Hippocampal formation (tissue), 2 donors: ENCODE measurements at places on chromosomes 16 and 17.

DNA sequence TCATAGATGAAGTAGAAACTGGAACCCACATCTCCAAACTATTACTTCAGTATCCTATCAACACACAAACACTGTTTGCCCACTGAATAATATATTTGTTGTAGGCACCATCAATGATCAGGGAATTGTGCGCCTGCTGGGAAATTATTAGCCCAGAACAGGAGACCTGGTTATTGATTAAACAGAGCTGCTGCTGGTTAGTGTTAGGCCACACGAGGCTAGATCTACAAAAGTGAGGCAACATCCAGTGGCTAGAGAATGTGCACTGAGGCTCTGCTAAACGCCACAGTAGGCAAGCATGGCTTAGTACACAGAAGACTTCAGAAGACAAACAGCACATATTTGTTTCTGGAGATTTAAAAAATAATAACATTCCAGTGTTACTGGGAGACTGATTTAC, 11.0 kb downstream of the ABHD15 start:
- DNase-seq = no peak

DNA sequence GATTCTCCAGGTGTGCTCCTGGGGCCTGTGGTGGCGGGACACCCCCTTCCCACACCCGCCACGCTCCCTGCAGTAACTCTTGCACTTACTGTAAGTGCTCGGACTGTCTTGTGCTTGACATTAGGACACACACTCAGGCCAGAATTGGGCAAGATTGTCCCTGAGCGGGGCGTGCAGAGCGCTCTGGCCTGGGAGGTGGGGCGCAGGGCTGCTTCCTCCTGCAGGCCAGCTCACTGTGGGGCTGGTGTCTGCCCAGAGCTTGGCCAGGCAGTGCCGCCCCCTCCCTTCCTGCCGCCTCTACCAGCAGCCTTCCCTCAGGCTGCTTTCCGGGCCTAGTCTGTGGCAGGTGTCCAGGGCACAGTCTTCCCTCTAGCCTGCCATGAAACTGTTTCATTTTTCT, 6.1 kb upstream of the ATP6V0C start:
- DNase-seq = peak; percentile 23

DNA sequence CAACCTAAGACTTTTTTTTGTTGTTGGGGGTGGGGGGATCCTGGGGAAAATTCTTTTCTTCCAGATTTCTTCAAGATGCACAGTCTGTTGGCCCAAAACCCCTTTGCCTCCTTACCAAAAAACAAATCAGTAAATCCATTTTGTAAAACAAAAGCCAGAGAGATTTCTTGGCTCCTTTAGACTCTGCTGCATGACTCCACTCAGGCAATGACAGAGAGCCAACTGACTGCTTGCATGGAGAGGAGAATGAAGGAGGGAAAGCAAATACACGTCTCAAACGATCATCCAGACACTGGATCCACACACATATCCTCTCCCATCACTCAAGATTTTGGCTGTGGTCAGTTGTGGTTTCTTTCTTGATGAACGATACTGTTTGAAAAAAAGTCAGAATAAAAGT, 13.8 kb downstream of the COPRS start:
- no peak for DNase-seq

DNA sequence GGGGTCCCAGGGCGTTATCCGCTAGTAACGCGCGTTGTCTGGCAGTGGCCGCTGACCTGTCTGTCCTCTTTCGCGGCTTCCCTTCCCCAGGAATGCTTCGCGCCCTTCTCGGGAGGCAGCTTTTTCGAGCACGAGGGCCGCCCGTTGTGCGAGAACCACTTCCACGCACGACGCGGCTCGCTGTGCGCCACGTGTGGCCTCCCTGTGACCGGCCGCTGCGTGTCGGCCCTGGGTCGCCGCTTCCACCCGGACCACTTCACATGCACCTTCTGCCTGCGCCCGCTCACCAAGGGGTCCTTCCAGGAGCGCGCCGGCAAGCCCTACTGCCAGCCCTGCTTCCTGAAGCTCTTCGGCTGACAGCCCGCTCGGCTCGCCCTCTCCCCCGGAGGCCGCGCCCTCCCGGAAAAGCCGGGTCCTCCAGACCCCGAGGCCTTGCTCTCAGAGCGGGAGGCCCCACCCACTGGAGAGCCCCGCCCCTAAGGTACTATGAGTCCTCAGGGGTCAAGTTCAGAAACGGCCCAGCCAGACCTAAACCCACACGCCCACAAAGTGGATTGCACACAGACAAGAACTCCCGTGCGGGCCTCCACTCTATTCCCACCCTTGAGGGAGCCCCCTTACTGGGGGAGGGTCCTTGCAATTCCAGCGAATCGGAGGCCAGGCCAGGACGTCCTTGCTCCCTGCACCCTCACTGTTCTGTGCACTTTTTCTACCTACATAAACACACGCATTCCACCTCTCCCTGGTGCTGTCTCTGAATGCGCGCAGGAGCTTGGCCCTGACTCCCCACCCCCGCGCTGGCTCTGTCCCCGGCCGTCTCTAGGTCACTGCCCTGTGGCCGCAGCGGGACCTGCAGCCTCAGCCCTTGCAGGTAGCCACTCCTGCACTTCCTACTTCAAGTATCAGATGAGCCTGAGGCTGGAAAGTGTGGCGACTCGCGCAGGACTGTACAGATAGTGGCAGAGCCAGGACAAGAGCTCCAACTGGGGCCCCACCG, 5.4 kb upstream of the SLC5A2 start:
- no peak for DNase-seq

DNA sequence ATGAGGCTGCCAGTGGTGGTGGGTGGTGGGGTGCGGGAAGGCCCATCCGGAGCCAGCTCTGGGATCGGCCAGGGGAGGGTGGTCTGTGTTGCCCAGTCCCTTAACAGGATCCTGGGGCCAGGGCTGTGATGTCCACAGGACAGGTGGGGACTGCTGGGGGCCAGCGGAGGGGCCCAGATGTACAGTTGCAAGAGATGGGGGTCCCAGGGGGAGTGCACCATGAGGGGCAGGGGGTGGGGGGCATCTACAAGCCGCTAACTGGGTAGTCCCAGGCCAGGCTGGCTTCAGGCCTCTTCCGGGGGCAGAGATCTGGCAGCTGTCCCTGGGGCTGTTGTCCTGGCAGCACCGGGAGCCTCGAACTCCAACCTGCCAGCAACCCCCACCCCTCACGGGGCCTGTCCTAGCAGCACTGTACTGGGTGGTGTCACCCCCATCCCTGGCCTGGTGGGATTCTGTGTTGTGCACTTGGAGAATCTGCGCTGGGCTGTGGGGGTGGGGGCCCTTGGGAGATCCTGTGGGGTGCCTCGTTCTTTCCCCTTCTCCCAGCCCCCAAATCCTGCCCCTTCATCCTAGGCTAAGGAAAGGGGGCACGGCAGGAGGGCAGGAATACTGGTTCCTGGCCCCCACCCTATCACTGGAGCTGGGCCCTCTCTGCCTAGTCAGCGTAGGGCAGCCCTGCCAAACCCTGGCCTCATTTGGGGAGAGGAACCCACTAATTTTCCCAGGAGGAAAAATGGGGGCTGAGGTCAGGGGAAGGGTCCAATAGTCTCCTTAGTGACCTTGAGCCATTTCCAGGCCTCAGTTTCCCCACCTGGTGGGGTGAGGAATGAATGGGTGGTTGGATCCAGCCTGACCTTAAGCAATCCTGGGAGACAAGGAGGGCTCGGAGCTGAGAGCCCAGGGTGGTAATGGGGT, 1.4 kb downstream of the MTSS2 start:
- DNase-seq = no peak

DNA sequence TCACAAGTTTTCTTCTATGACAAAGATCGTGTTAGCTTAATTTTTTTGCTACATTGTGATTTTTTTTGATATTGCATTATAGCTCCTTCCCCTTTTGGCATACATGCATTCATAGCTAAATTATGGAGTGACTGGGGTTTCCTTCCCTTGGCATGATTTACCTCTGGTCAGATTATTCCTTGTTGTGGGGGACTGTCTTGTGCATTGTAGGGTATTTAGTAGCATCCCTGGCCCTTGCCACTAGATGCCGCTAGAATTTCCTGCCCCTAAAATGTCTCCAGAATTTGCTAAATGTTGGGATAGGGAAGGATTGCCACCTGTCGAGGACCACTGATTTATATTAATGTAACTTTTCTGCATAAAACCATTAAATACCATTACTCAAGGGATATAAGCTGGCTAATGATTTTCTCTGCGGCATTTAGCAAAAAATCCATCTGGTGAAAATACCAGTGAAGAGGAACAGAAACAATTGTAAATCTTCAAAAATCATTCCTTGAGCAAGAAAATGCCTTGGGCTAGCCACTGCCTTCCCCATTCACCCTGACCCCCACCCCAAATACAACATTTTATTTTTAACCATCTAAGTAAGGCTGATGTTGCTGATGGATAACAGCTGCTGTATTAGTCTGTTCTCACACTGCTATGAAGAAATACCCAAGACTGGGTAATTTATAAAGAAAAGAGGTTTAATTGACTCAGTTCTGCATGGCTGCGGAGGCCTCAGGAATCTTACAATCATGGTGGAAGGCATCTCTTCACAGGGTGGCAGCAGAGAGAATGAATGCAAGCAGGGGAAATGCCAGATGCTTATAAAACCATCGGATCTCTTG, 195.2 kb downstream of the MAP2K6 start:
- DNase-seq = no peak
